ENCODE measurements at places on chromosomes 2 and 18.

- DNase-seq: no peak
Observed at GRCh38 chr2:70243806-70244584, 4.4 kb downstream of the TIA1 start.

DNA sequence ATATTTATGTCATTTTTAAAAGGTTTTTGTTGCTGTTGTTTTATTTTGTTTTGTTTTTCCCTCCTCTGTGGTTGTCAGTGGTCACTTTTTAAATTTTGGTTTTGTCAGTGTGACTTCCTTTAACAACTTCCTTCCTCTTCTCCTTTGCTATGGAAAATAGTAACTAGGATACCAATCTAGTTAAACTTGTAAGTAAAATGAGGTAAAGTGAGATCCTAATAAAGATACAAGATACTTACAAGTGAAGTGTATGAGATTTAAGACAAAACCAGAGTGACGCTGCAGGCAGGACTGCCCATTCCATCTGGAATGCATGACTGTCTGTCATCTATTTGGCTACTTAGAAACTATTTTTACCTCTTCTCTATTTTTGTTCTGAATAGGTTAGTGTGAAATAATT is 30.6 kb upstream of the CREB1 start:
- no peak for DNase-seq

GRCh38 chr2:18106841-18107240 is 228.4 kb downstream of the KCNS3 start:
- DNase-seq: no peak

GRCh38 chr2:171531836-171532450 is 9.7 kb downstream of the CYBRD1 start:
- DNase-seq: no peak

- DNase-seq: no peak
Observed at GRCh38 chr18:9817725-9818422, 67.9 kb upstream of the TXNDC2 start.

- DNase-seq: no peak
Observed at GRCh38 chr2:64250751-64251423, 106.7 kb upstream of the PELI1 start.

GRCh38 chr2:10444463-10444862 is 3.7 kb downstream of the ODC1 start:
- no peak for DNase-seq

DNA sequence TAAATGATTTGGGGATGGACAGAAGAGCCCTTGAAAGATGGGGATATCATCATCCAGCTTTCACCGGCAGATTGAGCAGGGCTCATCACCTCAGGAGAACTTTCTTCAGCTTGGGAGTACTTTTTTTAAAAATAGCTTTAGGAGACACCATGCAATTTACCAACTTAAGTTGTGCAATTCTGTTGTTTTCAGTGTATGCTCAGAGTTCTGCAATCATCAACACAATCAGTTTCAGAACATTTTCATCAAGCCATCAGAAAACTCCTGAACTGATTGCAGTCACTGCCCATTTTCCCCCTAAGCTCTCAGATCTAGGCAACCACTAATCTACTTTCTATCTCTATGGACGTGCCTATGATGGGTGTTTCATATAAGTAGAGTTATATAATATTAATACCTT is 117.7 kb downstream of the CRIM1 start:
- DNase-seq: no peak

- no peak for DNase-seq
Observed at GRCh38 chr18:48072428-48073204, 142.2 kb upstream of the SMAD2 start.

- no peak for DNase-seq
Observed at GRCh38 chr2:27667446-27667845, 3.8 kb downstream of the SLC4A1AP start.
